T-helper 2 cell (primary cell): ENCODE measurements at places on chromosomes 3 and 15.

DNA sequence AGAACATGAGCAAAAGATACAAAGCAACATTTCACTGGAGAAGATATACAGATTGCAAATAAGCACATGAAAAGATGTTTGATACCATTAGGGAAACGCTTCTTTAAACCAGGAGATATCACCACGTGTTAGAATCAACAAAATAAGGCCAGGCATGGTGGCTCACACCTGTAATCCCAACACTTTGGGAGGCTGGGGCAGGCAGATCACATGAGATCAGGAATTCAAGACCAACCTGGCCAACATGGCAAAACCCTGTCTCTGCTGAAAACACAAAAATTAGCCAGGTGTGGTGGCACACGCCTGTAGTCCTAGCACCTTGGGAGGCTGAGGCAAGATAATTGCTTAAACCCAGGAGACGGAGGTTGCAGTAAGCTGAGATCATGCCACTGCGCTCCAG lies 20.5 kb upstream of the MUC20 start:
- no peak for DNase-seq

GRCh38 chr15:89833966-89834365 lies 19.3 kb upstream of the ANPEP start:
- DNase-seq, result no peak

DNA sequence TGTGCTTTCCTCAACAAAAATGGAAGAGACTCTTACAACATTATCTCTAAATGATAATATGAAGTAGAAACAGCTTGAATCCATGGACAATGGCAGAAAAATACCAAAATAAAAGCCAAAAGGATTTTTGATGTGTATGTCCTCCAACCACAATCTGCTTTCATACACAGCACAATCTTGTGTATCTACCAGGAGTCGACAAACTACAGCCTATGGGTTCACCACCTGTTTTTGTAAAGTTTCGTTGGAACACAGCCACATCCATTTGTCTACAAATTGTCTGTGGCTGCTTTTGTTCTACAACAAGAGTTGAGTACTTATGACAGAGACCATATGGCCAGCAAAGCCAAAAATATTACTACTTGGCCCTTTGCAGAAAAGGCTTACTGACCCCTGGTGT lies 88.7 kb upstream of the UBE2E2 start:
- DNase-seq, result no peak

GRCh38 chr3:187850258-187850921 lies 105.1 kb upstream of the BCL6 start:
- DNase-seq, result no peak
